M059J (cell line): ENCODE measurements at places on chromosomes 7 and 10. TPM values are rescaled to one million over a fixed set of nuclear protein-coding genes. Genes with fewer than 3 reads are reported as not detected.

DNA sequence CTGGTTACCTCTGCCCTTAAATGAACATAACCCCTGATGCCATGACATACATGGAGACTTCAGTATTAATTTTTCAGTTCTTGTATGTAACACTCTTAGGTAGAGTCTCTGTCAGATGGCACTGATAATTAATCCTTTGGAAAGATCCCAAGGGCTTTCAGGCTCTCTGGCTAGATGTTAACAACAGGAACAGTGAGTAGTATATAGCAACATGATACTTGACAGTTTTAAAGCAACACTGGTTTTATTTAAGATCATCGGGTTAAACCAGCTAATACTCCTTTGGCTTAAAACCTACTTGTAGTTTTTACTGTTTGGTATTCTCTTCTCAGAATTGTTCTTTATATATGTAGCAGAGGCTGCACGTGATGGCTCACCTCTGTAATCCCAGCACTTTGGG lies 27.3 kb downstream of the AHCYL2 start:
- no peak for DNase-seq

GRCh38 chr7:142000244-142000643 lies 4.6 kb downstream of the MGAM start:
- peak; percentile 46 for DNase-seq

DNA sequence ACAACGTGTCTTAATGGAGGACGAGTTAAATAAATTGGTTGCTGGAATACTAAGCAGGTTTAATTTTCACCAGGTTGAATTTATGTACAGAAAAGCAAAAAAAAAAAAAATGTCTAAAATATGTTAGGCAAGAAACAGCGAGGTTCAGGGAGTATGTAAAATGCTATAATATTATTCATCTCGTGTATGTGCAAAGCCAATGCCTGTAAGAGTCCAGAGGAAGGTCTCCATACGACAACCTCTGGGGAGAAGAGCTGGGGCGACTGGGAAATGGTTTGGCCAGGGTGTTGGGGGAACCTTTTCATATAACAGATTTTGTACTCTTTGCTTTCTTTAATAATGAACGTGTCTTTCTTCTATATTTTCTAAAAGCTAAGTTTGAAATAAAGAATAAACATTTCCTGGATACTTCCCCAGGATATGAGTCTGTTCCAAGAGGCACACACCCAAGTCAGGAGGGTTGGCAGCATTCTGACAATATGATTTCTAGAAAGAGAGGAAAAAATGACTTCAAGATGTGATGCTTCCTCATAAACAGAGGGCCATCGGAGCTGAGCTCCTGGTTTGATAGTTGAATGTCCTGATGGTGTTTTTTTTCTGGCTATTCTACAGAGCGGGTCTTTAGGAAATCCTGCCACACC lies 208.6 kb upstream of the MGMT start:
- no peak for DNase-seq

GRCh38 chr10:12595936-12596576 lies 246.7 kb downstream of the CAMK1D start:
- no peak for DNase-seq

DNA sequence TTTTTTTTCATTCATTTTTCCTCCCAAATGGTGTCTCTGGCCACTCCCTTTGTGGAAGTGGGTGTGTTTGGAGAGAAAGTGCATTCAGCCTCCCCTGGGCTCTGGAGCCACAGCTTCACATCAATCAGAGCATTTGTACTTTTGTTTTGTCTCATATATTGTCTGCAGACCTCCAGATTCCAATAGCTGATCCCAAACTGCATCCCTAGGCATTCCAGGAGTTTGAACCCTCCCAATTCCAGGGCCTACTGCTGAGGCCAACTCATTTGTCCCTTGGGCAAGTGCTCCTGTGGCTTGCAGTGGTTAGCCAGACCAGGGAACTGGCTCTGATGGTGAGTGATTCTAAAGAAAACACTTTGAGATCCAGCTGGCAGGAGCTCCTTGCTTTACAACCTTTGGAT lies 163.3 kb downstream of the IPMK start:
- DNase-seq = no peak

OR2A1 gene
- total RNA-seq = 0.05 TPM in 1 of 2 replicates, not detected in the other

GRCh38 chr10:69800109-69800508 lies 1.6 kb upstream of the COL13A1 start:
- DNase-seq = peak; percentile 68

DNA sequence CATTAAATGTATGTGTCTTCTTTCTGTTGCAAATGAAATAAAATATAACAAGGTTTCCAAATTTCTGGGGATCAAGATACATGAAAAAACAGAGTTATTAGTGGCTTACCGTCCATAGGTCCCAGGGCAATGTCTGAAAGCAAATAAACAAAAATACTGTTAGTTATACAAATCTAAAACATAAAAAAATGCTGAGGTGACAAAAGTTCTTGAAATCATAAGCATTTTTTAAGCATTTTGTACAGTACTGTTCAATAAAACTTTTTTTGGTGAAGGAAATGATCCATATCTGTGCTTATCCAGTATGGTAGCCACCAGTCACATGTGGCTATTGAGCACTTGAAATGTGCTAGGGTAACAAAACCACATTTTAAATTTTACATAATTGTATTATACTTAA lies 158.6 kb upstream of the TARP start:
- DNase-seq = no peak

- no peak for DNase-seq
Observed at GRCh38 chr10:124605856-124606812, 138.0 kb downstream of the FAM53B start.

CHAT gene
- not detected in 2 replicates for total RNA-seq

DNA sequence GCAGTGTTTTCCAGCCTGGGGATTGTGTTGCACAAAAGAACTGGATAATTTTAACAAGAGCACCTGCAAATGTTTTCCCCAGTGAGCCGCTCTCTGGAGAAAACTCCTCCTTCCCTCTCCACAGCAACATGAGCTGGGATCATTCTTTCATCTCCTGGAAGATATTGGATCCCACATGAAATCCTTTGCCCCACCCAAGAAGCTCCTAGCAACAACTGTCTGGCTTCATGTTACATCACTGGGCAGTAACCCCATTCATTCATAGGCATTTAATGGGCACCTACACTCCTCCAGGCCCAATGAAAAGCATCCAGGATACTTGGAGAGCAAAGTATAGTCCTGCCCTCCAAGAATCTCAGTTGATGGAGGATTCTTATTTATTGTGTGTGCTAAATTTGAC lies 27.2 kb downstream of the LSM5 start:
- DNase-seq = no peak
